PC-3 (cell line): ENCODE measurements at places on chromosomes 5 and 9. TPM values are rescaled to one million over a fixed set of nuclear protein-coding genes. Genes with fewer than 3 reads are reported as not detected.

GRCh38 chr5:140840978-140841962 lies at the start of gene PCDHA8:
Gene PCDHA8, plus strand, starts transcription at chr5:140841187. Its CDS starts 135 bp downstream, at chr5:140841322.
- DNase-seq = peak; percentile 73

DNA sequence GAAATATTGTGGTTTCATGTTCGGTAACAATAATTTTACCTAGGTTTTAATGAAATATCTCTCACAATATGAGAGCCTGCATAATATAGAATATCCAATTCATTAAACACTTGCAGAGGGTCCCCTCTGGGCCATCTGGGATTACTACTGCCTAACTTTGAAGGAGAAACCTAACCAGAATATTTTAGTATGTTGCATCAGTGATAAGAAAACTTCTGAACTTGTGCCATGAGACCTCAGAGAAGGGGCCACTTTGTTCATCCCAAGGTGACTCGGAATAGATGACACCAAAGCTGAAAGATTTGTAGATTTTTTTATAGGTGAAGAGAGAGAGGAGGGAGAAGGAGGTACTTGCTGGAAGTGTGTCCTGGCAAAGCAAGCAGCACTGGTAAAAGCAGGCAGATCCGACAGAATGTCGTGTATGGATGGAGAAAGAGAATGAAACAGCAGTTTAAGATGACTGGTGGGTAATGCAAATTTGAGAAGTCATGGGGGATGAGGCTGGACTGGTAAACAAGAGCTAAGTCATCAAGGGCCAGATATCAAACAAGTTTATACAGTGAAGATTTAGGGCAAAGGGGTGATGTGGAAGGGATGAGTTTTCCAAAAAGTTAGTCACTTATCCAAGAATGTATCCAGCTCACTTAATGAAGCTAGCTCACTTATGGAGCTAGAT lies 372.3 kb downstream of the ADGRV1 start:
- DNase-seq = peak; percentile 60

Gene MAMDC2
- total RNA-seq = not detected in 2 replicates

- peak; percentile 23 for DNase-seq
These were observed 7.8 kb downstream of the FST start for GRCh38 chr5:53488195-53488722.

GRCh38 chr5:173334808-173335207 lies 6.6 kb upstream of the STC2 start:
- DNase-seq = peak; percentile 21

GRCh38 chr5:83576341-83576740 lies 104.8 kb downstream of the VCAN start:
- DNase-seq = peak; percentile 56

GRCh38 chr5:8333977-8334376 lies 465.0 kb downstream of the MTRR start:
- no peak for DNase-seq

- DNase-seq = no peak
These were observed 30.2 kb downstream of the CACNA1B start for GRCh38 chr9:137907776-137908175.
